Hippocampal formation (tissue), 2 donors: ENCODE measurements at places on chromosomes 16 and 17.

DNA sequence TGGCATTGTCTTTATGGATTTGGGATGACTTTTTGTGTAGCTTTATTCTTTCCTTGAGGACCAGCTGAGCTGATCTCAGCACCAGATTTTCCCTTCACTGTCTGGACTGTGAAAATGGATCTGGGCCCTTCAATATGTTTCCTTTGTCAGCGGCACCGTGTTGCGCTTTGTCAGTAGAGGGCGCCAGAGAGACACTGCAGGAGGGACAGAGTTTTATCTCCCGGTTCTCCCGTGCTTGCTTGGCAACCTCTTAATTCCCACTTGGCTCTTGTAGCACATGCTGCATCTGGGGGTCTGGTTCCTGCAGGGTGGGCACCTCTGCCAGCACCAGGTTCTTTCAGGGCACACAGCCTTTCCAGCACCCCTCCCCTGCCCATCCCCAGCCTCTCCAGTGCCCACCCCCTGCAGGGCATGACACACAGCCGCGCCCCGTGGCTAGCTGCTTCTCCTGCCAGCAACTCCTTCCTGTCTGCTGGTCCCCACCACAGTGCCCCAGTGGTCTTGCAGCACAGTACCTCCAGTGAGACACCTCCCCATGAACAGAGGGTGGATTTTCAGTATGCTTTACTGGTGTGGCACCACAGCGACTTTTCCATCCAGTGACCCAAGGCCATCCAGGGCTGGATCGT is 19.6 kb downstream of the OR1D5 start:
- DNase-seq = no peak

- DNase-seq = no peak
Observed at GRCh38 chr16:75340741-75341491, 89.5 kb upstream of the BCAR1 start.

DNA sequence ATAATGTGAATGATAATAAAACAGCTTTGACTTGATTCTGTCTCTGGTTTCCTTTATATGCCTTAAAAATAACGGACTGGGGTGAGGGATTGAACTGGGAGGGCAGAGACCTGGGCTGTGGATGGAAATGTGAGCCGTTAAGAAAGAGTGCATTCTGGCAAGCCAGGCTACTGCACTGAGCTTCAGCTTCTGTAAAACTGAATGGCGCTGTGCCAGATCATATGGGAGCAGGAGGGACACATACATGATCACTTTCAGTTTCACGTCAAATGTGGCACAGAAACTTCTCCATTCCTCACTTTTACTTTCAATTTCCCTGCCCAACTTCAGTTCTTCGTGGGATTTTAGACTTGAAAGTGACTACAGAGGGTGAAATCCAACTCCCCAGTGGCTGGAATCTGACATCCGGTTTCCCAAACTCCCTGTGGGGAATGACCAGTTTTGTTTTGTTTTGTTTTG is 1.1 kb downstream of the MT2A start:
- peak; percentile 46 for DNase-seq

- DNase-seq = peak; percentile 48
Observed at GRCh38 chr17:31524926-31525800, 133.7 kb downstream of the RAB11FIP4 start.

GRCh38 chr17:37847811-37848331 is 76.3 kb upstream of the TBC1D3K start:
- DNase-seq = no peak

- no peak for DNase-seq
Observed at GRCh38 chr16:71873199-71873598, 10.8 kb downstream of the ZNF821 start.

- DNase-seq = no peak
Observed at GRCh38 chr16:77376358-77376757, 58.5 kb downstream of the ADAMTS18 start.

DNA sequence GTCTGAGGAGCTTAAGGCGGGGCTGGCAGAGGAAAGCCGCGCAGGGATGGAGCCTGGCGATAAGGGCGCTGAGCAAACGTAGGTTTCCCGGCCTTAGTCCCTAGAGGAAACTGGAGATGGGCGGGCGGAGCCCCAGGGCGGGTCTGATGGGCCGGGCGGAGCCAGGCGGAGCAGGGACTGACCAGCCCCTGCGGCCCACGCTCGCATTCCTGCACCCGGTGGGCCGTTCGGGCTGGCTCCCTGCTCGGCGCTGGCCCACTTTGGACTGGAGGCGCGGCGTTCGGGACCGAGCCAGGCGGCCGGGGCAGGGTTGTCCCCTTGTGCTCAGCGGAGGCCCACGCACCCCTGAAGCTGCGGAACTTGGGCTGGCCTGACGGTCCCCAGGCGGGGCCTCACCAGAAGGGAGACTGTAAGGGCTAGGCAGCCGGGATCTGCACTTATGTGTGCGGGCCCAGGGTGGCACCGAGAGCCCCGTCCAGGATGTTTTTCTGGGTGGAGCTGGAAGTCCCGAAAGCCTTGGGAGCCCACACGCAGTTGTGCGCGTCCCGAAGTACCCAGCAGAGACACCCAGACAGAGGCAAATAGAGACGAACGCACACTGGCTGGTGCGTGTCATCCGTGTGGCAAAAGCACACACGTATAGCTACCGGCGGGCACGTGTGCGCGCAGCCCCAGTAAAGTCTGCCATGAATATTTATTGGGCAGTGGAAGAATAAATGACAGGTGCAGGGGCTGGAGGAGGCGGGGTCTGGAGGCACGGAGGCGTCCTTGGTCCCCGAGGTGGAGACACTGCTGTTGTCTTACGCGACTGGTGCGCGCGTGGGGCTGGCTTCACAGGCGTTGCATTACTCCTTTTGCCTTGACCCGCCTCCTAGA is 1.4 kb downstream of the PYDC1 start:
- no peak for DNase-seq

DNA sequence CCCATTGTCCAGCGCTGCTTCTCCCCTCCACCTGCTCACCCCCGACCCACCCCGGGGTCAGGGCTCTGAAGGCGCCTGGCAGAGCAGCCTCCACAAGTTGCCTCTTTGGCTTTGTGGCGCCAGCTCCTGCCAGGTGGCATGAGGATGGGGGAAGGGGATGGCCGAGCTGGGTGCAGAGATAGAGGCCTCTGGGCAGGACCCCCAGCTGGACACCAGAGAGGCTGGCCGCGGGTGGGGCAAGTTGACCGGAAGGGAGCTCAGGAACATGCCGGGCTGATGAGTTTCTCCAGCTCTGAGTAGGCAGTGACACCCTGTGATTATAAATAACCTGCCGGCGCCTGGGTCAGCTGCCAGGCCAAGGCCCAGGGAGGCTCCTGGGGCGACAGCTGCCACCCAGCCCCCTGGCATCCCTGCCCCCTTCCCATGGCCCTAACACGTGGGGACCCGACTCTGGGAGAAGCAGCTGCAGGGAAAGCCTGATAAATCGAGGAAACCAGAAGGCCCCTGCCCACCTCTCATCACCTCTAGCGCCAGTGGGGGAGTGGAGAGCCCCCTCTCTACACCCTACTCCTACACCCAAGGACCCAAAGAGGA is 729 bp downstream of the P2RX5 start:
- DNase-seq = no peak

- DNase-seq = no peak
Observed at GRCh38 chr16:77057161-77057774, 133.7 kb upstream of the MON1B start.

DNA sequence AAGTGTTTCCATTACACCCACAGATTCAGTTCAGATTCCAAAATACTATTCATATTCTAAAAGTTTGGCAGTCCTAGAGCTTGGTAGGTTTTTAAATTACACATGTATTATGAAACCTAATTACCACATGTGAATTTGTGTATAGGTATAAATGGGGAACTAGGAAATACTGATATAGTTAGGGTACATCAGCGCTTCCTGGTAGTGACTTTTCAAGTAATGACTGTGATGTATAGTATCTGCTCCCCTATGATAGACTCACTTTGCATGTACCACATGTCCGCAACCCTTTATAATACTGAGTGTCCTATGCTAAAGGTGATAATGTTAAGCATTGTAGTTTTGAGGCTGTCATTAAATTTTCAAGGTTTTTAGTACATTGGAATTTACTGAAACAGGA is 22.9 kb downstream of the CDK12 start:
- no peak for DNase-seq

- no peak for DNase-seq
Observed at GRCh38 chr16:50419116-50419515, 50.3 kb upstream of the BRD7 start.

GRCh38 chr16:49696414-49697101 is 159.4 kb downstream of the ZNF423 start:
- no peak for DNase-seq

- DNase-seq = peak; percentile 44
Observed at GRCh38 chr17:56593646-56594319, at the start of gene NOG. TSS of gene NOG (plus strand) at chr17:56593699. CDS start at chr17:56594224, 525 bp downstream.

DNA sequence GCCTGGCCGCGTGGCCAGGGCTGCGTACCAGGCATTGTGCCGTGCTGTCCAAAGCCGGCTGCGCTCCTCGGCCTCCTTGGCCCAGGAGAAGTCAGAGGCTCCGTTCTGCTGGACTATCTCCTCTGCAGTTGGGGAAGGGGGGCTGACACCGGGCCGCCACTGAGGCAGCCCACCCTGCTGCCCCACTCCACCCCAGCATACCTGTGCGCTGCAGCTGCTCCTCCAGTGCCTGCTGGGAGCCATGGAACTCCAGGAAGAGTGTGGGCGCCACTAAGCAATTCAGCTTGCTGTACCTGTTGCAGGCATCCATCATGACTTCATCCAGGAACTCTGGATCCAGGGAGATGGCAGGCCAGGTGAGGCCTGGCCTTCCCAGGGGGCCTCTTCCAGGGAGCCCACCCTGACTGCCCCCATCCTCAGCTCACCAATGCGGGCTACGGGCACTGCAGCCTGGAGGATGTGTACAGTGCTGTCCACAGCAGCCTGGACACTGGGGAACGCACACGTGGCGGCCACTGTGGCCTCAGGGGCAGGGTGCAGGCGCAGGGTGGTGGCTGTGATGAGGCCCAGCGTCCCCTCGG is 2.9 kb downstream of the LDHD start:
- DNase-seq = no peak

DNA sequence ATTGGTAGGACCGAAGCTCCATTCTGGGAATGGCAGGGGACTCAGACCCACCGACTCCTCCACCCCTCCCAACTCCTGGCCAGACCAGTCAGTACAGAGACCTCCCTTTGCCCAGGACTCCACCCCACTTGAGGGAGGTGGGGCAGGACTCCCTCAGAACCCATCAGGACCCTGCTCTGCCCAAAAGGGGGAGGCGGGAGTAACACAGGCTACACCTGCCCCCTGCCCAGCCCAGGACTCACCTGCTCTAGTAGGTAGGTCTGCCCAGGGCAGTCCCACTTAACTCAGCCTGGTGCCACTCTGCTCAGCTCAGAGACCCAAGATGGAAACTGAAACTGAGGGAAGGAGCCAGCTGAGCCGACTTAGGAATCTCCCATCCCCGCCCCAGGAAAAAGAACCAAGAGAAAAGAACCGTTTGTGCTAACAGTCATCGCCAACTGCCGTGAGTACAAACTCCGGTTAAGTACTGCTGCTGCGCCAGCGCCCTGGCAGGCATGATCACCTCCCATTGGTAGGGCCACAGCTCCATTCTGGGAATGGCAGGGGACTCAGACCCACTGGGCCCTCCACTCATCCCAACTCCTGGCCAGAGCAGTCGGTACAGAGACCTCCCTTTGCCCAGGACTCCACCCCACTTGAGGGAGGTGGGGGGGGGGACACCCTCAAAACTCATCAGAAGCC is 503 bp downstream of the DHX58 start:
- DNase-seq = no peak

DNA sequence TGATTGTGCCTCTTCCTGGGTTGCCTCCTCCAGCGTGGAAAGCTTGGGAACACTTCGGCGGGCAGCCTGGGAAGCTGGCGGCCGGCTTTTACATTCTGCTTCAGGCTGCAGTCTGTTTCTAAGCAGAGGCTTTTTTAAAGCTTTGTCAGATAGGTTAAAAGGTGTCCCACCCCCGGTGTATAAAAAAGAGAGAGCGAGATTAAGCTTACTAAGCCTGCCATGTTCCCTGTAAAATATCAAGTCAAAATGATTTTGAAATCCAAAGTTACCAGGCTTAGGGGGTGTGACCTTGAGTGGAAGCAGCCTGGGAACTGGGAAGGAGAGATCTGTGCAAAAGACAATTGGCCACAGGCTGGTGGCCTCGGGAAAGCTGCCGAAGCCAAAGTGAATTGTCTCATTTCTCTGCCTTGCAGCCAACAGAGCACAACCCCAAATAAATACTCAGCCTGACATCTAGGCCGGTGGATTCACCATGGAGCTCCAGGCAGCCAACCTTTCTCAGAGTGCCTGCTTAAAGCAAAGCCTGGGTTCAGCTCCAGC is 254.5 kb downstream of the FTO start:
- no peak for DNase-seq

DNA sequence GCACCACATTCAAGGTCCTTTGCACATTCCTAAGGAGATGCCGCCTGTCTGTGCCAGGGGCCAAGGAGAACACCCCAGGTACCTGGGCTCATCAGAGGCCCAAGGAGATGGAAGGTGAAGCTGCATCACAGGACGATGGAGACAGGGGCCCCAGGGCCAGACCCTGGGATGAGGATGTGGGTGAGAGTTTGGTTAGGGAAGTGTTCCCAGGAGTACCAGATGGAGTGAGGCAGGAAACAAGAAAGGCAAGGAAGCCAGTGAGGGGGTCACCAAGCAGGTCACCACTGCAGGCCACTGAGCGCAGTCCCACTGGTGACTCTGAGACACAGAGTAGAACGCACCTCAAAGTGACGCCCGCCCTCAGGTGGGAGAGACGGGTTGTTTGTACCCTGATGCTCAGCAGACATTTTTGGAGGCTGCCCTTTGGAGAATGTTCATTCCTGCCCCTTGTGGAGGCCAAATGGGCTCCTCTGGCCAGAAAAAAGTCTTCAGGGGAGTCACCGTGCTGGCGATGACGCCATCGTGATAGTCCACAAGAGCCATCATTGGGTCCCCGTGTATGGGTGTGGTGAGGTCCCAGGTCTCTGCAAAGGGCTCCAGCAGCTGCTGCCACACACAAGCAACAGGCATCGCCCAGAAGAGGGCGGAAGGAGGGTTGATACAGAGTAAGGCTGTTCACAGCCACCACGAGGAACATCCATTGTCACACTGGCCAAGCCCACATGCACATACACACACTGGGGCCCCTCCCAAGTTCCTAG is 57.5 kb downstream of the BEAN1 start:
- DNase-seq = no peak

- DNase-seq = no peak
Observed at GRCh38 chr16:82715160-82715559, 88.4 kb downstream of the CDH13 start.

GRCh38 chr16:57999366-57999970 is 1.0 kb downstream of the ZNF319 start:
- no peak for DNase-seq

DNA sequence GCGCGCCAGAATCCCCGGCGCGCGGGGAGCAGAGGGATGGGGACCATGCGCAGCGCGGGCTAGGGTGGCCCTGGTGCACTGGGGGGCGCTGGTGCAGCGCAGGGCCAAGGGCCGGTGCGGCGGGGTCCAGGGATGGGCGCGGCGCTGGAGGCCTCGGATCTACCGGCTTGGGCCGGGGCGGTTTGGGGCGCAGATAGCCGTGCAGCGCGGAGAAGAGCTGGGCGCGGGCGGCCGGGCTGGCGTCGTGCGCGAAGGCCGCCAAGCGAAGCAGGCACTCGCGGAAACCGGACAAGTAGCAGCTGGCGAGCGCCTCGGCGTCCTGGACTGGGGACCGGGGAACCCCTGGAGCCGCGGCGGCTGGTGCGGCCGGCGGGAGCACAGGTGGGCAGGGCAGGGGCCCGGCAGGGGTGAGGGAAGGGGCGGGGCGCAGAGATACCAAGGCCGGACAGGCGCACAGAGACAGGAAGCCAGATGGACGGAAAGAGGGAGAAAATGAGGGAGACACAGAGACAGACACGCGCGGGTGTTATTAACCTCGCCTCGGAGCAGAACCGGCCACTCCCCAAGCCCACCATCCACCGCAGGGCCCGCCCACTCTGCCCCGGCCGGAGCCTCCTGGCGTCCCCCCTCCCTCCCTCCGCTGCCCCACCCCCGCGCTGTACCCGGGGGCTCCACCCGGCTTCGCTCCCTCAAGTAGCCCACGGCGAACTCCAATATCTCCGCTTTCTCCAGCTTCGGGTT is 2.1 kb downstream of the HES7 start:
- DNase-seq = peak; percentile 74
